NCI-H774 (cell line): ENCODE measurements at places on chromosomes 7 and 10.
A peak's percentile ranks its signal among the peaks of the same experiment; 100 is the strongest.

GRCh38 chr7:10939237-10939910 lies 34.3 kb upstream of the PHF14 start:
- no peak for DNase-seq

- DNase-seq, result no peak
Observed at GRCh38 chr10:19014034-19014433, 34.6 kb upstream of the MALRD1 start.

DNA sequence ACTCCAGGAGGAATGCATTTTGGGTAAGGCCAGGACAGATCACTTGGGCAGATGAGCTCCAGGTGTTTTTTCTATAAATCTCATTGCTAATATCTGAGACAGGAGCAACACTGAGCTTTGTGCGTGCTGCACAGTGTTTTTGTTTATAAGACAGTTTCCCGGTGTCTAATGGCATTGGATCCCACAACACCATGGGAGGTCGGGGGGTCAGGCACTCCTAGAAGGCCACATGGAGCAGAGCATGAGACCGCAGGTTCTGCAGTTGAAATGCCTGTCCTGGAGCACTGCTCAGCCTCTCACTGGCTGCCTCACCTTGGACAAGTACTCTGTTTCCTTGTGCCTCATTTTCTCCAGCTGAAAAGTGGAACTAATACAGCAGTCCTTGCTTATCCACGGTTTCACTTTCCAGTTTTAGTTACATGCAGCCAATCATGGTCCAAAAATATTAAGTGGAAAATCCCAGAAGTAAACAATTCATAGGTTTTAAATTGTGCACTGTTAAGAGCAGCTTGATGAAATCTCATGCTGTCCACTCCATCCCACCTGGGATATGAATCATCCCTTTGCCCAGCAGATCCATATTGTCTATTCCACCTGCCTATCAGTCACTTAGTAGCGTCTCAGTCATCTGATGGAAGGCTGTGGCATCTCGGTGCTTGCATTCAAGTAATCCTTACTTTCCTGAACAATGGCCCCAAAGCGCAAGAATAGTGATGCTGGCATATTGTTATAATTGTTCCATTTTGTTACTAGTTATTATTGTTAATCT lies 35.2 kb downstream of the ATXN7L1 start:
- DNase-seq, result no peak

DNA sequence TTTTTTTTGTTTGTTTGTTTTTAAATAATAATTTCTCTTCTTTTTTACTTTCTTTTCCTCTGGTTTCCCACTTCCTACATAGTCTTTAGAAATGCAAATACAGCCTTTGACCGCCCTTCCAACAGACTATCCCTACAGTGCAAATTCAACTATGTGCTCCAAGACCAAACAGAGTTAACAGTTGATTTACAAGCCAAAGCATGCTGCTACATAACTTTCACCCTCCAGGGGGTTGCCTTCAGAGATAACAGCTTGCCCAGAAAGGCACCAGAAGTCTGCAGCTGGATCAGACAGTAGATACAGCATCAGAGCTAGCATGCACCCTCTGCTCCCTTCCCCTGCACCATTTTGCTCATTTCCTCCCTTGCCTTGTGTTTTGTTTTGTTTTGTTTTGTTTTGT lies 539.0 kb downstream of the ZWINT start:
- DNase-seq, result no peak

DNA sequence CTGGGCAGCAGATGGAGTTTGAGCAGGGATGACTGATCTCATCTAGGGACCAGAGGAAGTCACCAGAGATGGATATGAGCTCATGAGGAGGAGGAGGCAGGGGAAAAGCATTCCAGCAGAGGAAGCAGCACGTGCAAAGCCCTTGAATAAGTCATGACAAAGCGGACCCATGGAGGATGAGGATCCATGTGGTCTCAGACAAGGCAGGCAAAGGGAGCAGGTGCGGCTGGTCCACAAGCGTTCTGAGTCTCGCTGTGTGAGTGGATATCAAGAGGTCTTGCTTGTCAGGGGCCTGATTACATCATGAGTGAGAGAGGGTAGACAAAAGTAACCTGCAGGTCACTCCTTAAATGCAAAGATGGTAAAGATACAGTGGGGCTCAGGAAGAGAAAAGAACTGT lies 307.6 kb downstream of the GRID1 start:
- no peak for DNase-seq

- DNase-seq, result no peak
Observed at GRCh38 chr10:43940898-43941837, 292.5 kb upstream of the ZNF32 start.

- DNase-seq, result peak; percentile 49
Observed at GRCh38 chr10:88473989-88474883, 108.9 kb downstream of the RNLS start.

- no peak for DNase-seq
Observed at GRCh38 chr10:17768957-17769356, 17.0 kb downstream of the TMEM236 start.

GRCh38 chr10:22303461-22303860 lies 12.7 kb upstream of the COMMD3 start:
- no peak for DNase-seq

- DNase-seq, result no peak
Observed at GRCh38 chr7:153065051-153065450, 305.5 kb downstream of the ACTR3B start.
